ENCODE measurements at places on chromosomes 7 and 10.

- no peak for DNase-seq
Observed at GRCh38 chr7:64744680-64745079, 49.5 kb upstream of the ZNF138 start.

GRCh38 chr10:16653224-16653623, 131.5 kb upstream of the C1QL3 start:
- DNase-seq, result no peak

DNA sequence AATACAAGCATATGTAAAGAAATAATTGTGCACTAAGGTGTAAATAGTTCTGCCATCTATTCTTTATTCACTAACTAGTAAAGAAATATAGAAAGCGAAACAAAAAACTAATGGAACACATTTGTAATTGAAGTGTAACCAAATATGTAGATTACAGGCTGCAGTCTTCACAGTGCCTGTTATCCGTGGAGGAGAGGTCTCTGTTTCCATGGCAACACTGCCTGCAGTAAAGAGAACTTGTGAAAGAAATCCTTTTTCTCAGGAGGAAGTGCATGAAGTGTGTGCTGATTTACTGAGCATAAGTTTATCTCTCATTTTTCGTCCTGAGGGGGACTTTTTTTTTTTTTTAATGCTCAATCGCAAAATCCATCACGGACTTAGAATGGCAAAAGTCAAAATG, 102.5 kb downstream of the APBB1IP start:
- DNase-seq, result no peak

GRCh38 chr10:3887885-3888476, 103.0 kb upstream of the KLF6 start:
- no peak for DNase-seq

- no peak for DNase-seq
Observed at GRCh38 chr10:80512031-80512526, 25.6 kb upstream of the SH2D4B start.

- no peak for DNase-seq
Observed at GRCh38 chr7:41938371-41938770, 235.5 kb upstream of the INHBA start.

DNA sequence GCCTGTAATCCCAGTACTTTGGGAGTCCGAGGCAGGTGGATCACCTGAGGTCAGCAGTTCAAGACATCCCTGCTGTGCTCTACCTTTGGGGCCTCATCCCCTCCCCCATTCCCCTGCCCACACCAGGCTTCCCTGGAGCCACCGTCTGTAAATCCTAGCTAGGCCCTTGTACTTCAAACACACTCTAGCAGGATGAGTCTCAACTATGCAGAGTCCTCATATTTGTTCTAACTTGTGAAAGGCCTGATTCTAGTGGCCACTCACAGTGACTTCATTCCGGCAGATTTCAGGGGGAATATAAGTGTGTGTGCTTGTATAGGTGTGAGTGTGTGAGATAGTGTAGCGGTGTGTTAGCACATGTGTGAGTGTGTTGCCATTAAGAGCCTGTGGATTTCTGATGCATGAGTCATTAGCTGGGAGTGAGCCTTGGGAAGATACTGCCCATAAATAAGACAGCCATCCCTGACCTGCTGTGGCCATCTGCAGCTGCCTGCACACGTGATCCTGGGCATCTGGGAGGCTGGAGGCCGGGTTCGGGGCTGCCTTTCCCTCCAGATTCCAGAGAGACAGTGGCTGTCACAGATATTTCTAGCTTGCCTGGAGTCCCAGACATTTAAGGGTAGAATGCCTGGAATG, 1.7 kb upstream of the NEURL1 start:
- no peak for DNase-seq

- no peak for DNase-seq
Observed at GRCh38 chr7:134706468-134706867, 59.8 kb downstream of the BPGM start.

GRCh38 chr10:16520900-16521299, 779 bp downstream of the C1QL3 start:
- DNase-seq, result peak; percentile 62

GRCh38 chr7:431658-432111, 88.0 kb downstream of the PDGFA start:
- DNase-seq, result no peak
